Fibroblast of lung (primary cell): ENCODE measurements at places on chromosomes 13 and 19.

GRCh38 chr13:22486490-22486889 lies 694.3 kb upstream of the SGCG start:
- no peak for DNase-seq

DNA sequence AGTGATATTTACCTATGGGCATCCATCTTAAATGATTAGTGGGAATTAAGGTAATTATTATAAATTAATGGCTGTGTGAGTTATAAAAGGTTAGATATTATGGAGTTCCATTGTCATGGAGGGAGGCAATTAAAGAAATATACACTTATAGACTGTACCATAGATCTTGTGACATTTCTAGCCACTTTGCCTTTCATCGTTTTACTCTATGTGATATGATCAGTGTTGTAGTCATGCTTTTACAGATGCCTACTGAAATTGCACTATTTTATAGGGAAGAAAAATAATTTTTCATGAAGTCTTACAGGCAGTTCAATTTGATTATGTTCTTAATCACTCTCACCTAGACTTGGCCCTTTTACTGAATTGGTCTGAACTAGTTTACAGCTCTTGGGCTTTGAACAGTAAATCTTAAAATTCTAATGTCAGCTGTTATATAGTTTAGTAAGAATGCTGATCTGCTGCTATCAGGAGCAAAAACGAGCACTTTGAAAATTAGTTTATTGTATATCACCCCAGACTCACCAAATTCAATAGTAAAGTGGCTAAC lies 301.2 kb downstream of the GPC6 start:
- no peak for DNase-seq

DNA sequence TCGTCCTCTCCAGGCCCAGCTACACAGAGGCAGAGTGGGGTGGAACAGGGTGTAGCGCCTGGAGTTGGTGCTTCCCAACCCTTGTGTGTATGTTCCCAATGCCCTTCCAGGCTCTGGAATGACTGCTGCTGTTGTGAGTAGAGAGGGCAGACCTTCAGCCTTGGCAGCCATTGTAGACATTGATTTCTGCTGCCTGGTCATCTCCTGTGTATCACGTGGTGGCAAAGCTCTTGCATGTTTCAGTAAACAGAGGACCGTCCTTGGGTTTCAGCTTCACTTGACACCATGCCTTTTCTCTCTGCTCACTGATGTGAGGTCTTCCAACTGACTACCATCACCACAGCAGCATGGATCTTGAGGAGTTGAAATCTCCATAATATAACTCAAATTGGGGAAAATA lies 397.9 kb downstream of the COG6 start:
- DNase-seq = no peak

GRCh38 chr13:32811297-32811800 lies 204.9 kb upstream of the KL start:
- DNase-seq = no peak

DNA sequence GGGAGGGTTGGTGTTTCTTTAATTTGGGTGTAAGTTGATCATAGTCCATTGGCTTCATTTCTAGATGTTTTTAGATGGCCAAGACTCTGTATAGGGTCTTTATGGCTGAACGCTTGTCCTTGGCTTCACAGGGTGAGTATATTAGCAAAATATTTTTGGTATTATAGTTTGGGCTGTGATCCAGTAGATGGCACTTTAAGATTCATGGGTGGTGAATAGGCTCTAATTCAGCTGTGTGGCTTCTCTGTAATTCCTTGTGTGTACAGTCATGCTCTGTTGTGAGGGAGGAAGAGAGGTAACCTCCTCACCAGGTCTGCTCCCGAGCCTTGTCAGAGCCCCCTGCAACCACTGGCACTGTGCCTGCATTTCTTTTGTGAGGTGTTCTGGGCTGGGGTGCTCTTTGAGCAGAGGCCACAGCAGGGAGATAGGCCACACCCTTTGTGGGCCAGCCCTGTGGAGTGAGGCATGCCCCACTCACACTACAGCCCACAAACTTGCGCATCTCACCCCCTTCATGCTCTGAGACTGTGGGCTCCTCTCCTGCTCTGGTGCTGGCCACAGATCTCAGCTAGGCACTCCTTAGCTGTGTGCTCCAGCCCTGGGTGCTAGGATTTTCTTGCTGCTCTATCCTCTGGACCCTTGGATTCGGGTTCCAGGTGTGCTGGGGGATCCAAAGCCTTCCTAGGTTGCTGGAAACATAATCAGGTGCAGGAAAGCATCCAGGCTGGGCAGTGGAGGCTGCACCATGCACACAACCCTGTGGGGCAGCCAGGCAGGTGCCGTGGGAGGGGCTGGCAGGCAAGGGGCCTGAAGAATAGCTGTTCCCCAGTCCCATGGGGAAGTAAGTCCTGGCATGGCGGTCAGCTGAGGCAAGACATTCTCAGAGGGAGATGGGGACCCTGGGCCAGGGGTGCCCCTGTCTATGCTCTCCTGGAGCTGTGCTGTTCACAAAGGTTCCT lies 193.9 kb downstream of the GPC5 start:
- peak; percentile 39 for DNase-seq
